Thyroid gland (tissue), 4 donors: ENCODE measurements at places on chromosomes 4 and X. TPM values are rescaled to one million over a fixed set of nuclear protein-coding genes. Genes with fewer than 3 reads are reported as not detected.

Gene ANK2
- 64.4 TPM for total RNA-seq

Gene RAB40A
- 0.71 TPM for total RNA-seq

Gene PLS3
- total RNA-seq, result 238 TPM

Gene L1CAM
- total RNA-seq, result 2.2 TPM

DNA sequence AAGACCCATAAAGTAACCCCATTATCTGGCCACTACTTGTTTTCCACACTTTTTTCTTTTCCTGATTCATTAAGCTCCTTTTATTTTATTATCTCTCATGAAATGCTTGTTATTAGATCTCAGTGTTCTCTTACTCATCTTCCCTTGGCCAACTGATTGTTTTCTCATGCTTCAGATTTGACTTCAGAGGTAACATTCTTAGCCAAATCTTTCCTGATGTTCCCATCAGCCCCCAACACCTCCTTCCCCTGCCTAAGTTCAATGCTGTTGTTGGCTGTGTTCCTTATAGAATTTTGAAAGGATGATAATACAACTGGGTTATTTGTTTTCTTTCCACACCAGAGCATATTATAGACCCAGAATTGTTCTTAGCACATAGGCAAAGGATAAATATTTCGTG lies 75.6 kb downstream of the BMPR1B start:
- DNase-seq, result no peak
- no peak overlapping the region for H3K4me3 ChIP-seq
- no peak overlapping the region for H3K27ac ChIP-seq
- H3K36me3 ChIP-seq, result no peaks in the 10 kb centered on the region

DNA sequence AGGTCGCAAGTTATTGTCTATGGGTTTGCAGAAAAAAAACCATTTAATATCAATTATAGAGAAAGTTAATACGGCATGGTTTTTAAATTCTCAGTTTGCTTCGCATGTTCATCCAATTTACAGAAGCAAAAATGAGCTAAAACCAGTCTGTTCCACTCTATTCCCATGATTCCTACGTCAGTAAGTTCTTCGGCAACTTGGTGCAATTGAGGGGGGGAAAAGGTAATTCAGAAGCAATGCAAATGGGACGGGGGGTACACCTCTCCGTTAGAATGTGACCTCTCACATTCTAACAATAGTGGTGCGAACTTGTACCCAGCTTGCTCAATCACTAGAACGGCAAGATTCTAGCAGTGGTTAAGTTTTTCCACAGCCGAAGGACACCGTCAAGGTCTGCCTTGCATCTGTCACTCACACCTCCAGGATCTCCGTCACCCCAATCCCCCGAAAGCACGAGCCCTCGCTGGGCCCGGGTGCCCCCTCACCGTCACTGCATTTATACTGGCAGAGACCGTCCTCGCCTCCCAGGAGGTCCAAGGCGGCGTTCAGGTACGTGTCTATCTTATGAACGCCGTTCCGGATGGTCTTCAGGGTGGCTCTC lies 653 bp downstream of the PLA2G12A start:
- H3K36me3 ChIP-seq, result no peaks in the 10 kb centered on the region
- H3K27me3 ChIP-seq, result no peaks in the 10 kb centered on the region
- H3K4me1 ChIP-seq, result no peaks in the 10 kb centered on the region
- H3K27ac ChIP-seq, result peak overlapping the region; percentile 31

DNA sequence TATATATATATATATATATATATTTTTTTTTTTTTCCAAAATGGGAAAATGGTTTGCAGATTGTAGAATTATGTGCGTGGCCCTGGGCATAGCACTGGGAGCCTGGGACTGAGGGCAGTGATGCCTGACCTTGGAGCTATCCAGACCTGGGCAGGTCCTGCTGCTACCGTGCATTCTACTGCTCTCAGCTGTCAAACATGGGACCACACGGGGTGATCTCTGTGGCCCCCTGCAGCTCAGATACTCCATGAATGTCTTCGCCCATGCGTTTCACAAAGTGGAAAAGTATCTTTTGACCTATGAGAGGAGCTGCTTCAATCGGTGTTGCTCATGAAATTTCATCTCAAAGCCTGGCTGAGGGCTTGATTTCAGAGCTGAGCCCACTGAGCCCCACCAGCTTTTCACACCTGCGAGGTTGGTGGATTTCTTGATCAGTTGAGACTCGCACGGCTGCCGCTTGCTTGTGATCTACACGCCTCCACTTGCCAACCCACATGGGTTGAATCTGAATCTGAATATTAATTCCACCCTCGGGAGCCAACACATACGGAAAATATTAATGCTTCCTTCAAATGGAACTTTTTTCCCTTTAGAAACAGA lies 35.7 kb downstream of the ING2 start:
- H3K27me3 ChIP-seq, result no peaks in the 10 kb centered on the region
- no peaks in the 10 kb centered on the region for H3K4me1 ChIP-seq
- peak; percentile 28 for DNase-seq
- no peak overlapping the region for H3K4me3 ChIP-seq
- H3K36me3 ChIP-seq, result no peaks in the 10 kb centered on the region

DNA sequence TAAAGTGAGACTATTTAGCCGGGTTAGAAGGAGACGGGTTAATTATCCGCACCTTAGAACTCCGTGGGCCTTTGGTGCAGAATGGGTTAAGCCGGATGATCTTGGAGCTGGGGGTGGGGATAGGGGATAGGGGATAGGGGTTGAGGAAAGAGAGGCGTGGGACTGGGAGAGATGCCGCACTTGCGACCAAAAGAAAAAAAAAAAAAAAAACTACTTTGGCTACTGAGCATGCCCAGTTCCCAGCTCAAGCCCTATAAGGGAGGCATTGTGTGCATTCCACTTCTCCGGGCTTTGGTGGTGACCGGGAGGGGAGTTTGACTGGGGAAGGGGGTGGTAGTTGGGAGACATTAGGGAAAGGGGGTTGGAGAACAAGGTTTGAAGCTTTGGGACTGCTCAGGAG lies at the start of gene SLITRK4:
Gene SLITRK4 (minus strand): TSS at position 187 of the 400 bp plus-strand sequence. CDS start 4,993 bp downstream, outside the sequence.
- H3K27me3 ChIP-seq, result peaks cover 4% of the 10 kb centered on the region
- no peak within 1 kb of the TSS for H3K27ac ChIP-seq
- H3K4me3 ChIP-seq, result no peak within 1 kb of the TSS

GRCh38 chr4:152197211-152197610 lies 338.7 kb downstream of the FBXW7 start:
- no peaks in the 10 kb centered on the region for H3K27me3 ChIP-seq
- no peak for DNase-seq
- H3K4me3 ChIP-seq, result no peak overlapping the region
- no peaks in the 10 kb centered on the region for H3K4me1 ChIP-seq

GRCh38 chrX:32137525-32137924 lies 1065.7 kb upstream of the FTHL17 start:
- no peaks in the 10 kb centered on the region for H3K27me3 ChIP-seq
- H3K4me3 ChIP-seq, result no peak overlapping the region
- DNase-seq, result peak; percentile 15
- H3K27ac ChIP-seq, result no peak overlapping the region
- no peaks in the 10 kb centered on the region for H3K4me1 ChIP-seq

DNA sequence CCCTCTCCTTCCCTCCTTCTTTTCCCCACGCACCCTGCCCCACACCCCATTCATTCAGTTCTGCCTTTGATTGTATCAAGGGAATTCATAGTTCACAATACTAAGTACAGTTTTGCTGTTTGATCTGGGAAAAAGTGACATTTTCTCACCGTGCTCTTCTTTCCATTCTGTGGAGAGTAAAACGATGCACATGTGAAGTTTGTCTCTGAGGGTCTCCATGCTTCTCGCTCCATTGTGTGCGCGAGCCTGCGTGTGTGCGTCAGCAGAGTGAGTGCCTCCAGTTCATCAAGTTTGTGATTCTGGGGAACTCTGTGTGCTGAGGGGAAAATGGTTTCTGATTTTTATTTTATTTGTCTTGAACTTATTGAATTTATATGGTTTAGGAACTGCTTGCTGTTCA lies 1.9 kb downstream of the STK26 start:
- H3K27me3 ChIP-seq, result no peaks in the 10 kb centered on the region
- no peak for DNase-seq
- no peaks in the 10 kb centered on the region for H3K4me1 ChIP-seq
- H3K4me3 ChIP-seq, result no peak overlapping the region
- no peak overlapping the region for H3K27ac ChIP-seq

- H3K27me3 ChIP-seq, result no peaks in the 10 kb centered on the region
- DNase-seq, result no peak
- H3K4me3 ChIP-seq, result no peak overlapping the region
- H3K4me1 ChIP-seq, result no peaks in the 10 kb centered on the region
- no peaks in the 10 kb centered on the region for H3K36me3 ChIP-seq
- no peak overlapping the region for H3K27ac ChIP-seq
These were observed 19.4 kb downstream of the BEND4 start for GRCh38 chr4:42133006-42133405.

GRCh38 chr4:101142259-101142658 lies 205.1 kb downstream of the PPP3CA start:
- no peaks in the 10 kb centered on the region for H3K27me3 ChIP-seq
- H3K36me3 ChIP-seq, result no peaks in the 10 kb centered on the region
- H3K27ac ChIP-seq, result no peak overlapping the region
- no peak for DNase-seq
- H3K4me3 ChIP-seq, result no peak overlapping the region

GRCh38 chrX:53997724-53998123 lies 46.5 kb downstream of the PHF8 start:
- H3K27me3 ChIP-seq, result no peaks in the 10 kb centered on the region
- no peak overlapping the region for H3K4me3 ChIP-seq
- no peak for DNase-seq
- no peak overlapping the region for H3K27ac ChIP-seq

GRCh38 chr4:123034023-123034422 lies 111.6 kb upstream of the NUDT6 start:
- H3K27me3 ChIP-seq, result no peaks in the 10 kb centered on the region
- H3K4me1 ChIP-seq, result no peaks in the 10 kb centered on the region
- no peaks in the 10 kb centered on the region for H3K36me3 ChIP-seq

DNA sequence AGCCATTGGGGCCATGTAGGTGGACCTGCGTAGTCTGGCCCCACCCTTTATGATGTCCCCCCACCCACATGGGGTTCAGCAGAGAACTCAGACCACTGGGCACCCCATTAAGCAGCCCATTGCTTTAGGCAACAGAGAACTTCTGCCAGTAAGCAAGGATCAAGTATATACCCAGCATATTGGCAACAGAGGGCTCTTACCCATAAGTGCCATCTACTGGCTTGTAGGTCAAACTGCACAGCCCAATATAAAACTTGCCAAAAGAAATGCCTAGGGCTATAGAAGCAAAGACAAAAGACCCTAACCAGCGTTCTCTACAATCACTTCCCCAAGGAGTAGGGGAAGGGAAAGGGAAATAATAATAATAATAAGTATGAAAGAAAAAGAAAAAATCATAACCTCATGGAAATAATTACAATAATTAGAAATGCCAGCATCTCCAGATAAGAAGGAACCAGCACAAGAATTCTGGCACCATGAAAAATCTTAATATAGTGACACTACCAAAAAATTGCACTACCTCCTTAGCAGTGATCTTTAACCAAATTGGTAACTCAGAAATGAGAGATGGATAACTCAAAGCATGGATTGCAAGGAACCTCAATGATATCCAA lies 1090.7 kb downstream of the FAT4 start:
- H3K27me3 ChIP-seq, result no peaks in the 10 kb centered on the region
- no peaks in the 10 kb centered on the region for H3K36me3 ChIP-seq
- no peak for DNase-seq
- no peak overlapping the region for H3K27ac ChIP-seq
- no peak overlapping the region for H3K4me3 ChIP-seq
- H3K4me1 ChIP-seq, result peaks cover 5% of the 10 kb centered on the region

GRCh38 chr4:140163029-140163810 lies 9.2 kb upstream of the MAML3 start:
- H3K4me3 ChIP-seq, result no peak overlapping the region
- DNase-seq, result no peak
- H3K4me1 ChIP-seq, result peaks cover 7% of the 10 kb centered on the region
- peak overlapping the region; percentile 16 for H3K27ac ChIP-seq

DNA sequence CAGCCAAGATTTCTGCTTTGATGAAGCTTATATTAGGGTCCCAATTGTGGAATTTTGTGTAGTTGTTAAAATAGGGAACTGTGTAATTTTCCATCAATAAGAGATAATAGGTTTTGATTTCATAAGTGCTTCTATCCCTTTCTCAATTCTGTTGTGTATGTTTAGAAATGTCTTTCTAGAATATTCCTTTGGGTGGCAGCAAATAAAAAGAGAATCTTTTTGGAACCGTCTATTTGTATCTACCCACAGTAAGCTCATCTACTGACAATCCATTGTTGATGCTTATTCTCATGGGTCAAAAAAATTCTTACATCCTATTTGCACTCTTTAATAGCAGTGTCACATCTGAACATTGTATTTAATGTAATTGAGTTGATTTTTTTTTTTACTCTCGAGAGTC lies 61.7 kb downstream of the TMA16 start:
- H3K4me3 ChIP-seq, result no peak overlapping the region
- no peaks in the 10 kb centered on the region for H3K4me1 ChIP-seq
- no peaks in the 10 kb centered on the region for H3K36me3 ChIP-seq

- DNase-seq, result peak; percentile 62
- H3K27me3 ChIP-seq, result no peaks in the 10 kb centered on the region
- H3K4me3 ChIP-seq, result no peak overlapping the region
- no peak overlapping the region for H3K27ac ChIP-seq
- H3K4me1 ChIP-seq, result peaks cover 7% of the 10 kb centered on the region
These were observed 70.7 kb downstream of the MFAP3L start for GRCh38 chr4:169955521-169955920.

GRCh38 chr4:142141224-142141623 lies 504.8 kb downstream of the IL15 start:
- no peaks in the 10 kb centered on the region for H3K36me3 ChIP-seq
- H3K27ac ChIP-seq, result no peak overlapping the region
- DNase-seq, result no peak
- no peaks in the 10 kb centered on the region for H3K4me1 ChIP-seq
- no peaks in the 10 kb centered on the region for H3K27me3 ChIP-seq

DNA sequence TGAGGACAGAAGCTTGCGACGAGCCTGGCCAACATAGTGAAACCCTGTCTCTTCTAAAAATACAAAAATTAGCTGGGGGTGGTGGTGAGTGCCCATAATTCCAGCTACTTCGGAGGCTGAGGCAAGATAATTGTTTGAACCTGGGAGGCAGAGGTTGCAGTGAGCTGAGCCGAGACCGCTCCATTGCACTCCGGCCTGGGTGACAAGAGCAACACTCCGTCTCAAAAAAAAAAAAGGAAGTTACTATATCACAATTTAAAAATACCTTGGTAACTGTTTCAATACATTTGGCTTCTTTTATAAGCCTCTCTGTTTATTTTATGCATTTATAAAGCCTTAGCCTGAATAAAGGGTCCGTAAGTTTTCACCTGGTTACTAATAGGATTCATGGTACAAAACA lies 46.6 kb upstream of the CHRNA9 start:
- H3K4me1 ChIP-seq, result no peaks in the 10 kb centered on the region
- H3K4me3 ChIP-seq, result no peak overlapping the region
- H3K36me3 ChIP-seq, result no peaks in the 10 kb centered on the region
- no peaks in the 10 kb centered on the region for H3K27me3 ChIP-seq
- no peak overlapping the region for H3K27ac ChIP-seq
- no peak for DNase-seq

- H3K36me3 ChIP-seq, result no peaks in the 10 kb centered on the region
- H3K27ac ChIP-seq, result no peak overlapping the region
- DNase-seq, result no peak
- H3K4me1 ChIP-seq, result no peaks in the 10 kb centered on the region
These were observed 441.6 kb downstream of the GBA3 start for GRCh38 chr4:23134331-23134730.

GRCh38 chr4:153733751-153734448 lies 25.9 kb downstream of the RNF175 start:
- H3K27me3 ChIP-seq, result no peaks in the 10 kb centered on the region
- no peak overlapping the region for H3K27ac ChIP-seq
- no peak overlapping the region for H3K4me3 ChIP-seq
